ENCODE measurements at places on chromosomes 1 and 21.

GRCh38 chr1:35470977-35471613 is 86.1 kb downstream of the KIAA0319L start:
- DNase-seq: no peak
- H3K4me3 ChIP-seq: no peak overlapping the region
- no peaks in the 10 kb centered on the region for H3K27me3 ChIP-seq
- H3K27ac ChIP-seq: no peak overlapping the region

DNA sequence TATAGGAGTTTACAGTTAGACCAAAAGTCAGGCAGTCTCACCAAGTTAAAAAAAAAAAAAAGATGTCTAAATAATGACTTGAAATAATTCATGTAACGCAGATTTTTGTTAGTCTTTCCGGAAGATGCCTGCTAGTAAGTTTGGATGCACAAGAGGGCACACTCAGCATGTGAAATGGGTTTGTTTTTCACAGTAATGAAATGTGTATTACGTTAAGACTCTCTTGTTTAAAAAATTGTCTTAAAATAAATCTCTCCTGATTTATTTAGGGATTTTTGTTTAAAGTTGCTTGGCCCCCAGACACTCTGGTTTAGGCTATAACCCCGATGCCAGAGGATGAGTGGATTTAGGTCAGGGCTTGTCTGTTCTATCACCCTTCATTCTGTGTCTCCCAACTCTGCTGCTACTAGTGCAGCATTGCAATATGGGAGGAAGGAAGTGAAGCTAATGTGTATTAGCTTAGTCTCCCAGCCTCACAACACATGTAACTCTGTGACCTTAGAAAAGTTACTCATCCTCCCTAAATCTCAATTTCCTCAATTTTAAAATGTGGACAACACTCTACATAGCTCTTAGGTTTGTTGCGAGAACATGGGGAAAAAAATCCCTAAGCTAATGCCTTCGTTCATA is 25.7 kb downstream of the CTH start:
- H3K4me1 ChIP-seq: peaks cover 3% of the 10 kb centered on the region
- no peak overlapping the region for H3K4me3 ChIP-seq
- peak; percentile 59 for DNase-seq
- H3K27me3 ChIP-seq: no peaks in the 10 kb centered on the region

DNA sequence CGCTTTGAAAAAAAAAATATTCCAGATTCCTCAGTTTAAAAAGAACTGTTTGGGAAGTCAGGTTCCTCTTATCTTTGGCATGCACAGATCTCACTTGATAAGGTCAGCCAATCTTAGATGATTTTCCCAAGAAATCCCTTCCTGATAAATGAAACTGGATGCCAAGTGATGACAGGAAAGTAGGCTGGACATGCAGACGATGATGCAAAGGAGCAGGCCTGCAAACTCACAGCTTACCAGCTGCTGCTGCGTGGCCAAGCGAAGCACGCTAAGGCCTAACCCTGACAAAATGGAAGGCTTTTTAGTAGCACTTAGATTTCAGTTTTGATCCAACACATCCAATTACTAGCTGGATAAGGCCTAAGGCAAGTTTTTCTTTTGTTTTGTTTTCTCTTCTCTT is 10.1 kb downstream of the TADA1 start:
- peaks cover 5% of the 10 kb centered on the region for H3K4me1 ChIP-seq
- no peak for DNase-seq
- no peaks in the 10 kb centered on the region for H3K27me3 ChIP-seq
- peaks cover 61% of the 10 kb centered on the region for H3K36me3 ChIP-seq
- H3K27ac ChIP-seq: no peak overlapping the region

GRCh38 chr1:43306688-43307457 is 6.1 kb downstream of the TIE1 start:
- peaks cover 10% of the 10 kb centered on the region for H3K27me3 ChIP-seq
- no peaks in the 10 kb centered on the region for H3K36me3 ChIP-seq
- no peak overlapping the region for H3K27ac ChIP-seq
- DNase-seq: no peak
- H3K4me1 ChIP-seq: peaks cover 7% of the 10 kb centered on the region
- no peak overlapping the region for H3K4me3 ChIP-seq

DNA sequence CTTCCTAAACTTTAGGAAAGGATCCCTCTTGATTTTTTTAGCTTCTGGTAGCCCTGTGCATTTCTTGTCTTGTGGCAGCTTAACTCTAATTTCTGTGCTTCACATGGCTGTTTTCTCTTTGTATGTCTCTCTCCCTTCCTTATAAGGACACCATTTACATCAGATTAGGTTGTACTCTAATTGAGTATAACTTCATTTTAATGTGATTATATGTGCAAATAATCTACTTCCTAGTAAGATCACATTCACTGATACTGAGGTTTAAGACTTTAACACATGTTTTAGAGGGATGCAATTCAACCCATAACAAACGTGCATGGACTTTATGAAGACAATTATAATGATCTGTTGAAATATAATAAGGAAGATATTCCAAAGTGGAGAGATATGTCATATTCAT is 46.7 kb downstream of the RGS4 start:
- H3K27ac ChIP-seq: no peak overlapping the region
- DNase-seq: no peak
- H3K4me3 ChIP-seq: no peak overlapping the region
- H3K36me3 ChIP-seq: no peaks in the 10 kb centered on the region
- H3K4me1 ChIP-seq: no peaks in the 10 kb centered on the region

GRCh38 chr1:226480461-226480860 is 68.1 kb upstream of the STUM start:
- H3K36me3 ChIP-seq: no peaks in the 10 kb centered on the region
- no peak overlapping the region for H3K27ac ChIP-seq
- H3K4me3 ChIP-seq: no peak overlapping the region
- no peaks in the 10 kb centered on the region for H3K4me1 ChIP-seq
- no peak for DNase-seq

- H3K27ac ChIP-seq: no peak overlapping the region
- H3K4me1 ChIP-seq: peaks cover 3% of the 10 kb centered on the region
- no peak for DNase-seq
- H3K4me3 ChIP-seq: no peak overlapping the region
Observed at GRCh38 chr1:116710420-116711262, 43.1 kb upstream of the IGSF3 start.

- H3K4me1 ChIP-seq: peaks cover 5% of the 10 kb centered on the region
- no peaks in the 10 kb centered on the region for H3K36me3 ChIP-seq
- H3K27me3 ChIP-seq: no peaks in the 10 kb centered on the region
- DNase-seq: peak; percentile 32
- H3K27ac ChIP-seq: peak overlapping the region; percentile 50
Observed at GRCh38 chr1:162560303-162561036, 1.1 kb upstream of the UAP1 start.

- no peak overlapping the region for H3K27ac ChIP-seq
- DNase-seq: no peak
- no peaks in the 10 kb centered on the region for H3K36me3 ChIP-seq
- H3K4me3 ChIP-seq: no peak overlapping the region
- H3K4me1 ChIP-seq: peaks cover 10% of the 10 kb centered on the region
- no peaks in the 10 kb centered on the region for H3K27me3 ChIP-seq
Observed at GRCh38 chr1:226945106-226945857, 5.2 kb downstream of the COQ8A start.

- H3K4me1 ChIP-seq: no peaks in the 10 kb centered on the region
- no peaks in the 10 kb centered on the region for H3K36me3 ChIP-seq
- H3K27me3 ChIP-seq: no peaks in the 10 kb centered on the region
Observed at GRCh38 chr1:98333936-98334335, 327.6 kb upstream of the SNX7 start.

DNA sequence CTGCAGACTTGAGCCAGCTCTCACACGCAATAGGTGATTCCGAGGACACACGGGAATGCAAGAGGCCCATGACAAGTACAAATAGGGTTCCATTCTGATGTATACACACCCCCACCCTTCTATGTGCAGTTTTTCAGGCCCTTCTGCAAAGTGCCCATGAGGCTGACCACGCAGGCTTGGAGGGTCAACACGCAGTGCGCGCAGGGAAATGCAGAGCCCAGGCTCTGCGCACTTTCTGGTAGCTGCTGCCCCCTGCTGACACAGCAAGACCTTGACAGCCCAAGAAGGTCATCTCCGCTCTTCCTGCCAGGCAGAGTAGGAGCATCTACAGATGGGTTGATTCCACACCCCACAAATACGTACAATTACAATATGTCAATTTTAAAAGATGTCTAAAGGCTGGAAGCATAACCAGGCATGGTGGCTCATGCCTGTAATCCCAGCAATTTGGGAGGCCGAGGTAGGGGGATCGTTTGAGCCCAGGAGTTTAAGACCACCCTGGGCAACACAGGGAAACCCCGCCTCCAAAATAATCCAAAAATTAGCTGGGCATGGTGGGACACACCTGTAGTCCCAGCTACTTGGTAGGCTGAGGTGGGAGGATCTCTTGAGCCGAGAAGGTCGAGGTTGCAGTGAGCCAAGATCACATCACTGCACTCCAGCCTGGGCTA is 18.5 kb downstream of the SH3BP5L start:
- H3K36me3 ChIP-seq: peaks cover 11% of the 10 kb centered on the region
- DNase-seq: peak; percentile 24
- no peak overlapping the region for H3K27ac ChIP-seq
- H3K27me3 ChIP-seq: no peaks in the 10 kb centered on the region
- peaks cover 5% of the 10 kb centered on the region for H3K4me1 ChIP-seq

- no peak overlapping the region for H3K4me3 ChIP-seq
- no peaks in the 10 kb centered on the region for H3K4me1 ChIP-seq
- H3K27ac ChIP-seq: no peak overlapping the region
- no peaks in the 10 kb centered on the region for H3K27me3 ChIP-seq
- DNase-seq: no peak
Observed at GRCh38 chr1:57925226-57925625, 501.4 kb upstream of the DAB1 start.

DNA sequence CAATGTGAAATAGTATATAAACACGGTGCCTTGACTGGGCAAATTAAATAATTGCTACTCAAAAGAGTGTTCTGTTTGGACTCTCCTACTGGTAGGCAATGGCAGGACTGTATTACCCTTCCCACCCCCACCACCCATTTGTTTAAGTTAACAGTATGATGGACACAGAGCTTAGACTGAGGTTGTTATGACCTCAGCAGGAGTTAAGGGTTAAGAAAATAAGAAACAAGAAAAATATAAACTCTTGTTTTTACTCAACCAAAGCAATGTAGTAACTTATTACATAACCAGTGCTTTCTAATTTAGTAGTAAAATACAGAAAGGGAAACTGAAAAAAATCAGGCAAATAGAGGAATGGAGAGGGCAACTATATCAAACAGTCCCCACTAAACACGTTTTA is 19.9 kb upstream of the SERPINC1 start:
- H3K27me3 ChIP-seq: no peaks in the 10 kb centered on the region
- DNase-seq: no peak
- no peaks in the 10 kb centered on the region for H3K4me1 ChIP-seq

DNA sequence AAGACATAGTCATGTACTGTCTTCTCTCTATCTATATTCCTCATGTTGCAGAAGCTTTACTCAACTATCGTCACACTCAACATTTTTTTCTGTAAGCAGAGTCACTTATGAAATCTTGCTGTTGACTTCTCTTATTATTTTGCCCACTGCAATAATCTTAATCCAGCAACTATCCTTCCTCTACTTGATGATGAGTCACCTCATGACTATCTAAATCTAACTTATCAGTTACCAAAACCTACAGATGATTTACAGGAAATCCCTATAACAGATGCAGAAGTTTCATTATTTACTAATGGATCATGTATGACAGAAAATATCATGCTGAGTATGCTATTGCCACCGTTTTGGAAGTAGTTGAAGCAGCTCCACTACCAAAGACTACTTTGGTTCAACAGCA is 378.9 kb downstream of the DUSP10 start:
- H3K36me3 ChIP-seq: no peaks in the 10 kb centered on the region
- no peaks in the 10 kb centered on the region for H3K27me3 ChIP-seq
- H3K4me3 ChIP-seq: no peak overlapping the region
- H3K27ac ChIP-seq: no peak overlapping the region
- no peaks in the 10 kb centered on the region for H3K4me1 ChIP-seq

GRCh38 chr1:44609412-44609767 is 64.9 kb downstream of the TMEM53 start:
- no peak for DNase-seq
- H3K36me3 ChIP-seq: no peaks in the 10 kb centered on the region
- no peak overlapping the region for H3K4me3 ChIP-seq
- no peak overlapping the region for H3K27ac ChIP-seq

- H3K27me3 ChIP-seq: no peaks in the 10 kb centered on the region
- H3K4me3 ChIP-seq: no peak overlapping the region
- H3K27ac ChIP-seq: no peak overlapping the region
- H3K36me3 ChIP-seq: peaks cover 6% of the 10 kb centered on the region
- DNase-seq: no peak
Observed at GRCh38 chr1:70142075-70142474, 63.3 kb downstream of the LRRC40 start.

GRCh38 chr1:21217812-21218596 is 41.3 kb upstream of the EIF4G3 start:
- no peaks in the 10 kb centered on the region for H3K27me3 ChIP-seq
- peak; percentile 50 for DNase-seq
- H3K4me3 ChIP-seq: no peak overlapping the region
- H3K36me3 ChIP-seq: peaks cover 54% of the 10 kb centered on the region

GRCh38 chr1:29310616-29311180 is 74.4 kb downstream of the PTPRU start:
- H3K36me3 ChIP-seq: peaks cover 56% of the 10 kb centered on the region
- H3K4me1 ChIP-seq: no peaks in the 10 kb centered on the region
- DNase-seq: no peak
- H3K27ac ChIP-seq: no peak overlapping the region
- H3K4me3 ChIP-seq: no peak overlapping the region
- no peaks in the 10 kb centered on the region for H3K27me3 ChIP-seq

DNA sequence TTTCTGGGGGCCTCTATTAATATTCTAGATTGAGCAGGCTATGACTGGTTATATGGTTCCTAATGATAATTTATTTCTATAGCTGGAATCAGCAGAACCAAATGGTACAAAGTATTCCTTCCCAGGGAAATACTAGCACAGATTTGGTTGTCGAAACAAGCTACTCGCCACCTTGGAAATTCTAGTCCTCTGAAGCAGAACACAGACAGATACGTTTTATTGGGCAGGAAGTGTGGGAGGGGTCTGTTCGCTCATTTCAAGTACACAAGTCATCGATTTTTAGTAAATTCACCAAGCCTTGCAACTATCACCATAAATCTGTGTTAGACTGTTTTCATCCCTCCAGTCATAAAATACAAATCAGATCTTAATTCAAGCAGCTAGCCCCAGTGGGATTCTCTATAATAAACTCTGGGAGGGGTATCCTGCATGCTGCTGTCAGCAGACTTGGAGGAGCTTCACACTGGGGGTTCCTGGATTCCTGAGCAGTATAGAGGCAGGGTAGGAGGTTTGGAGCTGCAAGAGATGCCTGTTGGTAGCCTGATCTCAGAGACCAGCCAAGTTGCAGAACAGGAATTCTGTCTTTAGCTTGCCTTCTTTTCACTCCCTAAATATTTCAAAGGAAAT is 9.8 kb upstream of the GPR137B start:
- no peak overlapping the region for H3K27ac ChIP-seq
- no peak for DNase-seq
- H3K27me3 ChIP-seq: peaks cover 46% of the 10 kb centered on the region
- no peak overlapping the region for H3K4me3 ChIP-seq
- peaks cover 4% of the 10 kb centered on the region for H3K4me1 ChIP-seq
- no peaks in the 10 kb centered on the region for H3K36me3 ChIP-seq
